ENCODE measurements at places on chromosomes 16 and 17. TPM values are rescaled to one million over a fixed set of nuclear protein-coding genes. Genes with fewer than 3 reads are reported as not detected.

Gene FOXN1
- not detected for total RNA-seq

Gene TSNAXIP1
- under 0.01 TPM for total RNA-seq

Gene KCNH6
- total RNA-seq = not detected

Gene SLC5A2
- total RNA-seq = not detected

Gene BMERB1
- 46.1 TPM for total RNA-seq

Gene CCDC200
- not detected for total RNA-seq

Gene CEP20
- 67.2 TPM for total RNA-seq

Gene JPH3
- not detected for total RNA-seq

Gene DNAI2
- total RNA-seq = not detected

Gene CCL4
- total RNA-seq = not detected

Gene ITGAD
- total RNA-seq = not detected

Gene KIF19
- not detected for total RNA-seq

Gene CHST6
- 1.2 TPM for total RNA-seq

Gene EMC8
- total RNA-seq = 37.6 TPM

Gene C16orf46
- not detected for total RNA-seq

Gene ENPP7
- not detected for total RNA-seq

Gene KCNJ16
- not detected for total RNA-seq

Gene CRHR1
- total RNA-seq = not detected

Gene CCR7
- total RNA-seq = not detected

Gene TMEM92
- total RNA-seq = 0.89 TPM

Gene KCNH4
- total RNA-seq = not detected

Gene AATK
- total RNA-seq = not detected

Gene KRT40
- not detected for total RNA-seq

Gene PRKCB
- total RNA-seq = not detected

Gene ASPHD1
- total RNA-seq = 8.1 TPM

Gene LLGL2
- total RNA-seq = 0.89 TPM

Gene CEP295NL
- not detected for total RNA-seq

Gene TMEM94
- 38.1 TPM for total RNA-seq

Gene CCL16
- total RNA-seq = not detected
